Activated effector memory CD4-positive, alpha-beta T cell treated with anti-CD3 and anti-CD28 coated beads, Interleukin-2, amount 50 U/mL, for 16 hours (primary cell): ENCODE measurements at places on chromosomes 2 and 18.
A peak's percentile ranks its signal among the peaks of the same experiment; 100 is the strongest.

DNA sequence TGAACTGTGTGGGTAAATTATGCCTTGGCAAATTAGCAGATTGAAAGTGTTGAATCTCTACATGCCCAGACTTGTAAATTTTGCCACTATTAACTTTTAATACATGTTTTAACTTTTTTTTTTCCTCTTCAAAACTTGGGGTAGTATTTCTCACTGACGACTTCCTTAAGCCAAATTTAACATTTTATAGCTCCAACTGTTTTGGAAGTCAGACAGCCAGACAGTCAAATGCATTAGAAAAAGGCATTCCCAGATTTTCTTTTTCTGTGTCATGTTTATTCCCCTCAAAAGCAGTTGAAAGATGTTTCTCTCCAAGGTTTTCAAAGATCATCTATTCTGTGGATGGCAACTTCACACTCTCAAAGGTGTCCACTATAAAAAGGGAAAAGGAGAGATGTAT is 226.8 kb upstream of the FN1 start:
- DNase-seq = no peak

DNA sequence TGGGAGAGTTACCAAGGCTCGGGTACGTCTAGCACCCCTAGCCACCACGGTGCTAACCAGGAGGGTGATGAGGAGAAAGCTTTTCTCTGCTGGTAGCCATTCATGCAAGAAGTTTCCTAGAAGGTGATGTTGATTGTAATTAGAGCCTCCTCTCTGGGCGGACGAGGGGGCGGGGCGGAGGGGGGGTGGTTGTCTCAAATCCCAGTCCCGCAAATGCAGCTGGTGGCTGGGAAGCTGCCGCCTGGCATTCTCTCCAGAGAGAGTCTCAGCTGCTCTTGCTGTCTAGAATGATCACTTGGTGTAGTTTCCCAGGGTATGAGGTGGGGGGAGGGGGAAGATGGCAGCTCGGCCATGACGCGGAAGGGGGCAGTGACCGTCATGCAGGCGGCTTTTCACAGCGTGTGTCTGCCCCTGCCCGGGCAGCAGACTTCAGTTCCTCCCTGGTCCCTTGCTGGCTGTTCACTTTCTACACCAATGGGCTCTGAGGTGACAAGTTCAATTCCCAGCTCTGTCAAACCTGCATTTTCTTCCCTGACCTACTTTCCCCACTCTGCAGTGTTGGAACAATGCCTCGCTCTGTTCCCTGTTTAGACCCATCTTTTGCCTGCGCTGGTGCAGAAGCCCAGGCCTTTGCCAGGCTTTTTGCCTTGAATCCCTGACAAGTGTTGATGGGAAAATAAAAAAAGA is 61.5 kb upstream of the KLF7 start:
- no peak for DNase-seq

- no peak for DNase-seq
Observed at GRCh38 chr2:240685771-240686371, 3.2 kb upstream of the AQP12B start.

DNA sequence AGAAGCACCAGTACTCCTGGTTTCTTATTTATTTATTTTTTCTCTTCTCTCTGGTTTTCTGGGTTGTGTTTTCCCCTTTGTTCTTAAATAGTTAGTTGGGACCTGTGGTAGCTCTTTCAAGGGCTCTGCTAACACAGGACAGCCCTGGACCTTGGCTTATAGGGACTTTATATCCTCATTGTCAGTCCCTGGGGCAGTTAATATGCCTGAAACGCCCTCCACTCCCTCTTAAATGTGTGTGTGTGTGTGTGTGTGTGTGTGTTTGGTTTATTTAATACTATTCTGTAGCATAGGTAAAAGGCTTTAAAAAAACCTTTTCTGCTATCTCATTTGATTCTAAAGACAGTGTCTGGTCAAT is 54.6 kb downstream of the GATA6 start:
- DNase-seq = no peak

DNA sequence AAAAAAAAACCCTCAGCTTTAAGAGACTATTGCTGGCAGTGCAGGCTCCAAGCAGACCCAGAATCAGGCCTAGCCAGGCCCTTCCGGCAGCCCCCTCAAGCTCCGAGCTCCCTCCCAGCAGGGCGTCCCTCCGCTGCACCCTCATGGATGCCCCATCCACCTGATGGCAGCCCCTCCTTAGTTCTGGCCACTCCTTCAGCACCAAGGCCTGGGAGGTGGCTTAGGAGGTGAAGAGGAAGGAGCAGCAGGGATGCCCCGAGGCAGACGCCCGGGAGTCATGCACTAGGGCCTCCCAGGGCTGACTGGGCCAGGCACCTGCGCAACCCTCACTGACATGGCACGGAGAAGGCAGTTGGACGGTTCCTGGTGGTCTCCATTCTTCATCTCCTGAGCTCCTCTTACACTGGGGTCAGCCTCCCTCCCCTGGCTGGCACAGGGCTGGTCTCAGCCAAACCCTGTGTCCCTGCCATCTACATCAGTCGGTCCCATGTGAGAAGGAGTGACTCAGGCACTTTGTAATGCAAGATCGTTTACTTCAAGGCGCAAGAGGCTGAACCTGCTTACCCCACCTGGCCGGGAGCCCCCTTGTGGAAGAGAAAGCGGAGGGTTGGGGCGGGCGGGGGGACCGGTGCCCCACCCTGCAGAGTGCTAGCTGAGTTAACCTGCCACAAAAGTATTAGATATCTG is 53.5 kb upstream of the ID2 start:
- peak; percentile 55 for DNase-seq

GRCh38 chr2:71566372-71566771 is 113.0 kb downstream of the DYSF start:
- no peak for DNase-seq

DNA sequence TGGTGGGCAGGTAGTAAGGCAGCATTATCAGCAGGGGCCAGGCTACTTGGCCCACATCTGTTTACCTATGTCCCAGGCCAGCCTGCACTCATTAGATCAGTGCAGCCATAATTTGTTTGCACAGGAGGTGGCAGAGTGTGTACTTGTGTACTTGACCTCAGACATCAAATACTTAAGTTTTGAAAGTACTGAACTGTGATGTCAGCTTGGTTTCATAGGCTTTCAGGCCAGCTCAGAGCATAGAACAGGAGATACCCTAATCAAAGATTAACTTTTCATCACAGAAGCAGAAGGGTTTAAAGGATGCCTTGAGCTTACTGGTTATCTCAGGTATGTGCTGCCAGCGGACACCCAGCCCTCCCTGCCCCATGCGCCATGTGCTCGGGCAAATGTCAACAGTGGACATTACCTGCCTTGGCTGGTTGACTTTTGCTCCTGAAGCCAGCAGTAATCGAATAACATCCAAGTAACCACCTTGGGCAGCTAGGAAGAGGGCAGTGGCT is 33.2 kb downstream of the ANKRD29 start:
- no peak for DNase-seq

GRCh38 chr2:71923887-71924533 is 223.7 kb downstream of the CYP26B1 start:
- DNase-seq = peak; percentile 79

DNA sequence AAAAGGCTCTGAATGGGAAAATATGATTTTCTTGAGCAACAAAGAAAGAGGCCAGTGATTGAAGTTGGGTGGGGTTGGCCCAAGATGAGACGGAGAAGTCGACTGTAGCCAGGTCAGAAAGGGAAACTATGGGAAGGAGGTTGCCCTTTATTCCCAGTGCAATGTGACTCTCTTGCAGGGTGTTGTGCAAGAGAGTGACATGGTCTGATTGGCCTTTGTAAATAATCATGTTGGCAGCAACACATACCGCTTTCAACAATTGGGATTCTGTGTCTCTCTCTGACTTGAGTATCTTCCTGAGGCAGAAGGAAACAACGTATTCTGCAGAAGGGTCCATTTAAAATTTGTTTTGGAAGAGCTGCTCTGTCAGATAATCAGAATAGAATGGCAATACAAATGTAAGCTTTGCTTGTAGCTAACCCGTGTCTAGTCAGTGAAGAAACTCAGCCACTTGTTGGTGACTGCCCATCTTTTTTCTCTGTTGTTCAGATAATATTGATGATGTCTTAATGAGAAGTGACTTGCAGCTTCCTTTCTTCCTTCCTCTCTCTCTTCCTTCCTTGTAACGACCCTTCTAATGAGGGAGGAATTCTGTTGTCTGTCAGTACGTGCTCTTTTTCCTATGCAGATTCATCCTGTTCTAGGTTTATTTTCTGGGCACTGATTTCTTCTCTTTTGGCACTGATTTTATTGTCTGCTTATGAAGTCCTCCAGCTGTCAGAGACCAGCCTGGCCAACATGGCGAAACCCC is 311.0 kb upstream of the FAM98A start:
- DNase-seq = no peak

- no peak for DNase-seq
Observed at GRCh38 chr2:31524592-31524991, 56.1 kb downstream of the SRD5A2 start.

DNA sequence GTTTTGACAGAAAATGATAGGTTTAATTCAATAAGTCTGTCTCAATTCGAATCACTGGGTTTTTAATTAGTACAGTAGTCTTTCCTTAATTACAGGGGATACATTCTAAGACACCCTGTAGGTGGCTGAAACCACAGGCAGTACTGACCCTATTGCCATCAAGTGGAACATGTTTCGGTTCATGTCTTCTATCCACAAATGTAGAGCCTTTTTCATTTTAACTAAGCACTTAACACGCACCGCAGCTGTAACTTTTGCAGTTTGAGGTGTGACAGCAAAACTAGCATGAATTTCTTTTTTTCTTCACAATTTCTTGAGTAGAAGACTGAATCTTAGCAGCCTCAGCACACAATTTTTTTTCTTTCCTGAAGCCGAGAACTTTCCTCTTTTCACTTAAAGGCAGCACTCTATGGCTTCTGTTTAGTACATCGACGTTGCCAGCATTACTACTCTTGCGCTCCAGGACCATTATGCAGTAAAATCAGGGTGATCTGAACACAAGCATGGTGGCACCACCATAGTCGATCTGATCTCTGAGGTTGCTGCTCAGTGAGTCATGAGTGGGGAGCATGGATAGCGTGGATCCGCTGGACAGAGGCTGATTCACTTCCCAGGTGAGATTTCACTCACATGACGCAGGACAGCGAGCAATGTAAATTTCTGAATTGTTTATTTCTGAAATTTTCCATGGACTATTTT is 805.1 kb downstream of the RNF144A start:
- DNase-seq = no peak

DNA sequence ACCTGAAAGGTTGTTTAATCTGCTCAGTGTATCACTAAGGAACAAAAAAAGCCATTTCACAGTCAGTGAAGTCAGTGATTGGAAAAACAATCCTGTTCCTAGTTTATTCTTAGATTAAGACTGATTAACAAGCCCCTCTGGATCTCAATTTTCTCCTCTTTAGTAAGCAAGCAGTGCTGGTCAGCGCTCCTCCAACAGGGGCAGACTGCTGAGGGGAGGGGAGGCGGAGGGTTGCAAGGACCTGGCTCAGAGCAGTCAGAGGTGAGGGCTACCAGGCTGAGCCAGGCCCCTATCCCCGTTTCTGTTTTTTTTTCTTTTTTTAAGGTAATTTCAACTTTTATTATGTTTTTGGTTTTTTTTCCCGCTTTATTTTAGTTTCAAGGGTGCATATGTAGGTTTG is 24.7 kb upstream of the KCNS3 start:
- DNase-seq = no peak

- no peak for DNase-seq
Observed at GRCh38 chr2:58533376-58533775, 292.3 kb upstream of the FANCL start.
